ENCODE measurements at places on chromosomes 6 and 20. TPM values are rescaled to one million over a fixed set of nuclear protein-coding genes. Genes with fewer than 3 reads are reported as not detected.

DNA sequence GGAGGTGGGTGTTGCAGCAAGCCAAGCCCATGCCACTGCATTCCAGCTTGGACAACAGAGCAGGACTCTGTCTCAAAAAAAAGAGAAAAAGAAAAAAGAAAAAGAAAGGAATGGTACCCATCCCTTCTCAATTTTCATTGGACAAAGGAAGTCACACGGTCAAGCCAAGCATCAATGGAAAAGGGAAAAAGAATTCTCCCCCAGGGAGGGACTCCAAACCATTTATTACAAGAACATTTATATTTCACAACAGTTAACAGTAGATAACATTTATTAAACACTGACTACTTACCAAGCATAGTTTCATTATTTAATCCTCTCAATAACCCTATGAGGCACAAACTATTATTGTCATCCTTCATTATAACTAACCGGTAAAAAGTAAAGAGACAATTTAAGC lies 6.6 kb upstream of the KIF13A start:
- DNase-seq, result no peak
- no peak overlapping the region for H3K27ac ChIP-seq
- no peaks in the 10 kb centered on the region for H3K27me3 ChIP-seq

GRCh38 chr6:146860583-146860982 lies 261.8 kb downstream of the ADGB start:
- no peak overlapping the region for H3K4me3 ChIP-seq
- no peaks in the 10 kb centered on the region for H3K4me1 ChIP-seq
- H3K27me3 ChIP-seq, result no peaks in the 10 kb centered on the region
- no peak overlapping the region for H3K27ac ChIP-seq

OPRL1 gene
- 0.64 TPM for total RNA-seq

HTR1B gene
- 0.55 TPM for total RNA-seq

COL10A1 gene
- total RNA-seq, result not detected

All from uterus (tissue), 4 donors.